ENCODE measurements at places on chromosomes 1 and 21.

DNA sequence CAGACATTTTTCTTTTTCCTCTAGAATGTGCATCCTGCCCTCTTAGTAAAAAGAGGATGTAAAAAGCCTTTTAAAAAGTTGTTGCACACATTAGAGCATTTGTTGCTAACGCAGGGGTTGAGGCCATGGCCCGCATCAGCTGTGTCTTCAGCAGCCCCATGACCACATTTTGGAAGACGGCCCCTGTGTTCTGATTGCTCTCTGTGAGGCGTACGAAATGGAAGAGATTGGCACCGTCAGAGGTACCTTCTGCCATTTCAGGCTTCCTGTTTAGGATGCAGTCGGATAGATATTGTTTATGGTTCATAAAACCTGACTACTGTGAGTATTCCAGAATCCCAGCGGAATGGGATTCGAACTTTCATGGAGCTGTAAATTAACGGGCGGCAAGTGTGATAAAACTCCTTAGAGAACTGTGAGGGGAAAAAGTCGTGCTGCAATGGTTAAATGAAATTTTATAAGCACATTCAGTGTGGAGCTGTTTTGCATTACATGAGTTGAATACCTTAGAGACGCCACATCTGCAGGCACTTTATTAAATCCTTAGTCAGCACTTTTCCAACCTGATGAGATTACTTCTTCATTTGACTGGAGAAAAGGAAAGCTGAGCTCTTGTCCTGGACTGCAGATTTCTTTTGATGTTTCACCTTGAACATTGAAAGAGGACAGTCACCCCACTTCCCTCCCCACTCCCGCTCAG is 273.9 kb downstream of the TM2D1 start:
- DNase-seq = no peak

GRCh38 chr1:121444096-121444495 is 259.3 kb downstream of the SRGAP2C start:
- no peak for DNase-seq

GRCh38 chr1:160837558-160838205 is 25.0 kb downstream of the CD244 start:
- DNase-seq = peak; percentile 84

DNA sequence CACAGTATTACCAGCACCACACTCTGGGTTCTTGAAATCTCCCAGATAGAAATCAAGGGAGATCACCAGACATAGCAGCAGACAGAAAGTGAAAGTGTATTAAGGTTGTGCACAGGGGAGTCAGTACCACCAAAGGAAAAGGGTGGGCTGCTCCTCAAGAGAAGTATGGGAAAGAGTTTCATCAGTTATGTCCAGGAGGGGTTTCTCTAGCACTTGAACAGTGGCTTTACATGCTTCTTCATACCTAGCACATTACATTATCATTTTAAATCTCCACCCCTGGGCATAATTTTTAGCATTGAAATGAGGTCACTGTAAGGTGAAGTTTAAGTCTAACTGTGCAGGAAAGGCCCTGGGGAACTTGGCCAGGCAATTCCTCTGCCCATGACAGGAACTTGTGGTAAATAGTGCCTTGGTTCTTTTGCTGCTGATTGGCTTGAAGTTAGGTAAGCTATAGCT is 601.0 kb downstream of the NUF2 start:
- no peak for DNase-seq

- DNase-seq = no peak
Measured at GRCh38 chr1:109243860-109244552, 5.3 kb upstream of the CELSR2 start.

- no peak for DNase-seq
Measured at GRCh38 chr1:2316451-2316961, 74.8 kb downstream of the MORN1 start.

DNA sequence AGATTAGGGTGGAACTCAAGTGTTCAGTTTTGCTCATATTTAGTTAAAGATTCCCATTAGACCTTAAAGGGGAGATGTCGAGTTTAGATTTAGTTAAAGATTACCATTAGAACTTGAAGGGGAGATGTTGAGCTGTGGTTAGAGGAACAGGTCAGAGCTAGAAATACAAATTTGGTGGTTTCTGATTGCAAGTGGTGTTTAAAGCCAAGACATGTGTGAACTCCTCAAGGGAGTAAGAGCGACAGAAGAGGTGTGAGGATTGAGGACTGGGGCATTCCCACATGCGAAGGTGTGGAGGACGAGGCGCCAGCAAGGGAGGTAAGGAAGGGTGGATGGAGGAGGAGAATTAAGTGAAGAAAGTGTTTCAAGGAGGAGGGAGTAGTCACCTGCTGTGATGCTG is 168.6 kb downstream of the IER5 start:
- DNase-seq = no peak

GRCh38 chr1:191350938-191351337 is 807.3 kb upstream of the RGS18 start:
- no peak for DNase-seq

- no peak for DNase-seq
Measured at GRCh38 chr1:184461321-184461720, 74.5 kb downstream of the C1orf21 start.

GRCh38 chr1:228555074-228555994 is 68.2 kb downstream of the RNF187 start:
- peak; percentile 3 for DNase-seq

GRCh38 chr1:24822887-24823286 is 77.6 kb downstream of the CLIC4 start:
- DNase-seq = no peak

- no peak for DNase-seq
Measured at GRCh38 chr1:84101204-84101603, 42.9 kb upstream of the PRKACB start.

- DNase-seq = no peak
Measured at GRCh38 chr1:114517348-114517747, 6.3 kb upstream of the TRIM33 start.

DNA sequence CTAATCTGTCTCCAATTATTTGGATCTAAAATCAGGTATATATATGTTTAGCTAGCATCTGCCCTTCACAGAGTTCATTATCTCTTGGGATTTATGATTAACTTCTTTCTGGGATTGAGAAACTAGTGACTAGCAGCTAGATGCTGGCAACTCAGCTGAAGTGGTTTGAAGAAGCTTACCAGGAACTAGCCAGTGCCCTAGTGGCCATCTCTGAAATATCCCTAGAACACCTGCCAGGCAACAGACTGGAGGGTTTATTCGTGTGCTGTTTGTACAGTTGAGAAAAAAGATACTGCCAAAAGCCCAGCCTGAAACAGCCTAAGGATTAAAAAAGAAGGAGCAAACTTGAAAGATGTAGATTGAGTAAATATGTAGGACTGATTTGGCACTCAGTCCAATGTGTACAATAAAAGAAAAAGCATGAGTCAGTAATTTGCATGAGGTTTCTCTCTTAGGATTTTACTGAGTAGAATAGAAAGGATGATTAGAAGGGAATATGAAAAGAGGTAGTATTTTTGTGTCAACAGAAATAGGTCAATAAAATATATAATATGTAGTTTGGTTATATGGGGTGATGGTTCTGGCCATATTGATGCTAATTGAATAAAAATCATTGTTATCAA is 1144.6 kb upstream of the ADGRL2 start:
- no peak for DNase-seq

DNA sequence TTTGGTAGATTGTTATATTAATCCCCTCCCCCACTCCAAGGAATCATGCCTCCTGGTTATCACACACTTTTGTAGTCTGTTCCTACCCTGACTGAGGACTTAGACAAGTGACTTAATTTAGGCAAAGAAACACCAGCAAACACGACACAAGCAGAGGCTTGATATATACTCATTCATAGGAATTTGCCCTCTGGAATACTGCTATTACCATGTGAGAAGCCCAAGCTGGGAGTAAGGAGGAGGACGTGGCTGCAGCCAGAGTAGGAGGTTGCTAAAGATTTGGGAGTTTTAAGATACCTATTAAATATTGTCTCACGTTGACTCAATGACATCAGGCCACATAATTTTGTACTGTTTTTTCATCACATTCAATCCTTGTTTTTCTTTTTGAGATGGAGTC is 100.2 kb downstream of the LRRC53 start:
- DNase-seq = no peak

DNA sequence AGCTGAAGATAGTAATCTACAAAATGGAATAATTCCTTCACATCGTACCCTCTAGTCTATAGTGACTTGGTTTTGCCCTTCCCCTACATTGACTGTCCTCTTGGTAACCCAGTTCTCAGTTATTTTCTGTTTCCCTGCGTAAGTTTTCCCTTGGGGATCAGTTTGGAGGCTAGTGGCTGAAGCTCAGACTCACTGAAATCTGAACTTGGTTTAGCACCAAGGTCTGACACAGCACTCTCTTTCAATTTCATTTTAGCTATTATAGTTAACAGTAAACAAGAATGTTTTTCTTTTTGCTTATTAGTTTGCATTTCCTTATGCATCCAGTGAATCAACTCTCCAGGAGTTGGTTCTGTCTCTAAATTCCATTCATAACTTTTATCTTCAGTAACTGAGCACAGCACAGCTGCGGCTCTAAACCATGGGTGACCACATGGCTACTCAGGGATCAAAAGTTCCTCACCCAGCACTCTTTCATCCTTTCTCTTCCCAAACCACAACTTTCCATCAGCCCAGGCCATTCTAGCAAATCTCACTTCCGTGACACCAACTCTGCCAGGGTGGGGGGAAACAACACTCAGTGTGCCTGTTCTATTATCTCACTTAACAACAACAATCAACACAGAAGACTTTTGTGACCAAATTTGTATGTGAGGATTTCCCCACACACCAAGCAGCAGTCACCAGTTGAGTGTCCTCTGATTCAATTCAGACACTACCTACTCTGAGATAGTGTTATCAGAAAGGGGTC is 17.6 kb upstream of the IFI6 start:
- DNase-seq = no peak

GRCh38 chr21:43902441-43902840 is 37.4 kb downstream of the AGPAT3 start:
- no peak for DNase-seq

GRCh38 chr21:35840197-35840799 is 220.0 kb downstream of the SETD4 start:
- peak; percentile 25 for DNase-seq

DNA sequence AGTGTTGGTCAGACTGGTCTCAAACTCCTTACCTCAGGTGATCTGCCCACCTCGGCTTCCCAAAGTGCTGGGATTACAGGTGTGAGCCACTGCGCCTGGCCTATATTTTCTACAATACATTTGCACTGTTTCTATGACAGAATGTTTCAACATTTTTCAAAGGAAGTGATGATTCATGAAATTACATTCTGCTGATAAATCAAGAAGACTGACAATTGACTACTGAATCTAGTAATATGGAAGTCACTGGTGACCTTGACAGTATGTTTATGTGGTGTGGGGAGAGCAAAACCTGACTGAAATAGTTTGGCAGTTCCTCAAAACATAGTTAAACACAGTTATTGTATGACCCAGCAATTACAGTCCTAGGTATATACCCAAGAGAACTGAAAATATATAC is 18.1 kb downstream of the LRIF1 start:
- no peak for DNase-seq

DNA sequence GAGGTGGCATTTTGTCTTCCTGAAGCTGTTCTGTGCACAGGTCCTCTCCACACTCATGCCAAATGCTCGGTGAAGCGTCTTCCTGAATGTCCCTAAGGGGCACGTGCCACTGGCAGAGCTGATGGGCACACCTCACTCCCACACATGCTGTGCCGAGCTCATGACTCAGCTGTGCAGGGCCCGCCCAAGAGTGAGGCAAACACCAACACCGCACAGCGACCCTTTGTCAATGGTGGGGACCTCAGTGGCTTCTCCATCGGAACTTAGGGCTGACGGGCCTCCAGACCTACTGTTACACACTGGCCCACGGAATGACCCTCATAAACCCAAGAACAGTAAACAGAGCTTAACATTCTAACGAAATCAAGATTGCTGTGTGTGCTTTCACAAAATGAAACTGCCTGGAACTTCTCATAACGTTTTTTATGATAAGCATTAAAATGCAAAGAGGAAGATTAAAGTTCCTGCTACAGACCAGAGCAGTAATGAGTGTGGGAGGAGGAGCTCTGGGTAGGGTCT is 89.3 kb downstream of the SIM2 start:
- DNase-seq = no peak

DNA sequence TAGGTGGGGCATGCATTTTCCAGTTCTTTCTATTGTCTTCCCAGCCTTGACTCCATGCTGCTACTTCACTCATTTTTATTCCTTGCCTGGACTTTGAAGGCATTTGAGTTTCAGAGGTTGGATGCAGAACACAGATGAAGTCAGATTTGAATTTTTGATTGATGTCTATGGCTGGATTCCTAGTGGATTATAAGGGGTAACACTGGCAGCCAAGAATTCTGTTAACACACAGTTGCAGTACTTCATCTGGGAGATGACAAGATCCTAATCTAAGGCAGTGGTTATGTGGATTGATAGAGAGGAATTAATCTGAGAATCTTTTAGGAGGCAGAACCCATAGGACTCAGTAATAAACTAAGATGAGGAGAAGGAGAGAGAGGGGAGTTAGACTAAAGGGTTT is 439.0 kb upstream of the USP24 start:
- no peak for DNase-seq

DNA sequence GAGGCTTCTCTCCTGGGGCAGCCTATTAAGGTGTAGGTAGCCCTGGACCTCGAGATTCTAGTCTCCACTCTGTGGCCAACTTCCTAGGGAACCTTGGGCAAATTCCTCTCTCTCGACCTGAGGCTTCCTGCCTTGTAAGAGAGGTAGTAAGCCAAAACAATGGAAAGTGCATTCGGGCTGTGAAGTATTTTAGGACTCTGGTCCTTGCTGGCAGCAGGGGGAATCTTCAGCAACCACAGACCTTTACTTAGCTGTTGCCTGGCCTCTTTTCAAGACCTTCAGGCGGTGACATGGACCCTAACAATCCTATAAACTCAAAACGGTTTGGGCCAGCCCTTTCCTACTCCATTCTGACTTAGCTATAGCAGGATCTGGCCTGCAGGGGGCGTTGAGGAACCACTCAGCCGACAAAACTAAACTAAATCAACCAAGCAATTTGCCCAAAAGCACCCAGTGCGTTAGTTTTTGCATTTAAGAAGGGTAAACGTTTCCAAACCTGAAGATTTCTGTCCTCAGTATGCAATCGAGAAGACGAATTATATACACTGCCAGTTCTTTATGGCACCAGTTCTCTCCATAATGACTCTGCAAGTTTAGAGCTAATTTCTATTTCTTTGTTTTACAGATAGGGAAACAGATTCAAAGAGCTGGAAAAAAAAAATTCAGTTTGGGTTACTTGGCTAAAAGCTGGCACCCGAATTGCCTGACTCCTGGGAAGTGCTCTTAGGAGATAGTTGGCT is 10.9 kb upstream of the SESN2 start:
- peak; percentile 77 for DNase-seq

- DNase-seq = no peak
Measured at GRCh38 chr1:64881281-64881680, 85.1 kb downstream of the JAK1 start.

DNA sequence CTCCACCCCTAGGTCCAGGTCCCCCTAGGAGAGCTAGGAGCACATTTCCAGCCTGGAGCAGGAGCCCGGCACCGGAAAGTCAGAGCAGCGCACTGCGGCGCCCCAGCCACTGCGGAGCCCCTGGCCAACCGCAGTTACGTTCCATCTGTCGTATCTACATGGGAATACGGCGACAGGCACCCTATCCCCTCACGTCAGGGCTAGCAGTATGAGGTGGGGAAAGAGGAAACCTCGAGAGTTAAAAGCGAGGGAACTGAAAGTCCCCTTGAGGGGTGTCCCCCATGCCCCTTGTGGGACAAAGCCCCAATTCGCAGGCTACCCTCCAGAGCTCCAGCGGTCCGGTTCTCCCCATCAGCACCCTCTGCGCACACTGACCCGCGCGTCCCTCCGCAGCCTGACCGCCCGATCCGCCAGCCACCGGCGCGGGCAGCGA is 995 bp downstream of the COLGALT2 start:
- DNase-seq = peak; percentile 18

GRCh38 chr1:58762806-58763205 is 21.0 kb downstream of the JUN start:
- no peak for DNase-seq
